ENCODE measurements at places on chromosomes 12 and 14.

DNA sequence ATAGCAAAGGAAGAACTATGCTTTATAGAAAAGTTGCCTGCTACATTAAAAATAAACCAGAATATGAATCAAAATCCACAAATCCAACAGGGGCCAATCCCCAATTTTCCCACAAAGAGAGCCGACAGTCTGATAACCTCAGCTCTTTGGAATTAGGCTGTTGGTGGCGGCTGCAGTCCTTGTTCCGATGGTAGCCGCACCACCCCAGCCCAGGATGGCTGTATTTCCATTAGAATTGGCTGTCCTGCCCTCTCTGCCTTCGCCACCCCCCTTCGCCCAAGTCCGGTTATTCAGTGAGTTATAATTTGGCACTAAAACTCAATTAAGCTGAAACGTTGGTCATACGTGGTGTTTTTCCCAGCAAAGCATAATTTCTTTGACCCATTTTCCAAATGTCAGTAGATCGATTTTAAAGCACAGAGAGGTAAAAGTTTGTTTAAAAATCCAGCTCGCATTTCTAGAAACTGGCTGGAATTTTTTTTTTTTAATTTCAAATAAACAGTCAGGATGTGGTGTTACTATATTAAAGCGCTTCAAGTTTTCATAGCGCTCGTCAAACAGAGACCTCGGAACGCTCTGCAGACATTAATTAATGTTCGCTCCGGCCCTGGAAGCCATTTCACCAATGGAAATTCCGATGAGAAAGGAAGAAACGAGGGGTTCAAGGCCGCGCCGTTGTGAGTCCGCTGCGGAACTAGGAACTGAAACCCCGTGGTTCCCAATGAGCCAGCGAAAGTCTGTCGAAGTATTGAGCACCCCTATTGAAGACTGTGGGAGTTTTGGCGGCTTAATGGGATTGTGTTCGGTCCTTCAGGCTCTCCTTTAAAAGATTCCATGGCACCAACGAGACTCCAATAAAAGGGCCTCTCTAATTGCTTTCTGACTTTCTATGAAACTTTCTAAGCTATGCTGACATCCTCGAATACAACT lies 104.8 kb upstream of the DIO3 start:
- DNase-seq: no peak

- DNase-seq: no peak
Measured at GRCh38 chr12:56804169-56804568, 41.0 kb downstream of the HSD17B6 start.

GRCh38 chr12:53719649-53720048 lies 7.6 kb downstream of the CALCOCO1 start:
- DNase-seq: no peak

DNA sequence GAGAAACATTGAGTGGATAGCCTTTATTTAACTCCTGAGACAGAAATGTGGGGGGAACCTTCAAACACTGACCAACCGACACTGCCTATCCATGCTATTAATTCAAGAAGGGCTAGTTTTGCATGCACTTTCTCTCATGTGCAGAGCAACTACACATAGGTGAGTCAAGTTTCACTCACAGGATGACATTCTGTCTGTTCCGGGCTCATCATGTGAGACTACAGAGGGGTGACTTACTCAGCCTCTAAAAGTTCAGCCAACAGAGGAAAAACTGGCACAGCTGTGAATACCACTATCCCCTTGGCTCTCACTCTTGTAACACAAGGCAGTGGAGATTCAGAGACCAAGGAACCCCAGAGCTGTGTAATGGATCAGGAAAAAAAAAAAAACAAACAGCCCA lies 13.3 kb downstream of the BEST3 start:
- peak; percentile 81 for DNase-seq

DNA sequence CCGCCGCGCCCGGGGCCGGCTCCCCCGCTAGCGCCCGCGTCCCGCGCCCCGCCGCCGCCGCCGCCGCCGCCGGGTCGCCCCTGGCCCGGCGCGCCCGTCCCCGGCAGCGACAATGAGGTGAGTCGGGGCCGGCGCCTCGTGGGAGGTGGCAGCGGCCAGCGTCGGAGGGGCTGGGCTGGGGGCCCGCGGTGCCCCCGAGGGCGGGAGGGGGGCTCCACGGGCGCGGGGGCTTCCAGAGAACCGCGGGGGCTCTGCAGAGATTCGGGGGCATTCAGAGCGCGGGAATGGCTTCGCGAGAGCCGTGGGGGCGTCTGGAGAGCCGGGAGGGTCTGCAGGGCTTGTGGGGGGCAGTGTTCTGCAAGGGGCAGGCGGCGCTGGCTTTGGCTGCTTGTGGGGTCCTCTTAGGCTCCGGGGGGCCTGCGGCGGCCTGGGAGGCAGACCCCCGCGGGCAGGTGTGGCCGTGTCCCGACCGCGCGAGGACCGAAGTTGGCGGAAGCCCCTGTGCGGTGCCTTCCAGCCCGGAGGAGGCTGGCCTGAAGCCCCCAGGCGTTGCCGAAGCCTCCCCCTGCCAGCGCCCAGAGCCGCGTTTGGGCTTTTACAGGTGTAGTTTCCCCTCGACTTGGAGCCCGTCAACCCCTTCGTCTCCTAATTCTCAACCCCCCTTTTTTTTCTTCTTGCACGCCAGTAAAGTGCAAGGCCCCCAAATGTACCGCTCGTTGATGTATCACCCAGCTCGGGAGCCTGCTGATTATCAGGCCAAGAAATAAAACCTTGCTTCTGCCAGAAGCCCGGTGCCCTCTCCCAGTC lies 93.1 kb upstream of the EVL start:
- peak; percentile 21 for DNase-seq

DNA sequence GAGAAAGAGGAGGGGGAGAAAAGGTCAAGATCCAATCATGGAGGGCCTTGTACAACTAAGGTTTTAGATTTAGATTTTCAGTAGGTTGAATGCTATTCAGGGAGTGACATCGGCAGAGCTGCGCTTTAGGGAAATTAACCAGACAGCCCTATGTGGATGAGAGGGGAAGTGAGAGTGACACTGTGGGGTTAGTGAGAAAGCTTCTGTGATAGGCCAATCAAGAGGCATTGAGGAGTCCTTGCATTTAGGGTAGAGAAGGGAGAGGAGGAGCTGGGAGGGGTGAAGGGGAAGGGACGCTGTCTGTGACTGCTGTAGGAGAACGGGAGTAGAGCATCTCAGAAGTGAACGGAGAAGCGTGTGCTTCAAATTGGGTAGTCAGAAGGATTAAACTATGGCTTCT lies 3.4 kb downstream of the HSD17B6 start:
- DNase-seq: no peak

- DNase-seq: peak; percentile 17
Measured at GRCh38 chr12:56590237-56590830, 39.8 kb downstream of the BAZ2A start.

- no peak for DNase-seq
Measured at GRCh38 chr12:26131936-26132335, 7.1 kb upstream of the BHLHE41 start.

Data from IMR-90 (cell line).